Hematopoietic multipotent progenitor cell treated with erythropoietin and hydrocortisone succinate and interleukin-3 and kit ligand, for 15 days (in vitro differentiated cells): ENCODE measurements at places on chromosomes 12 and 14.

DNA sequence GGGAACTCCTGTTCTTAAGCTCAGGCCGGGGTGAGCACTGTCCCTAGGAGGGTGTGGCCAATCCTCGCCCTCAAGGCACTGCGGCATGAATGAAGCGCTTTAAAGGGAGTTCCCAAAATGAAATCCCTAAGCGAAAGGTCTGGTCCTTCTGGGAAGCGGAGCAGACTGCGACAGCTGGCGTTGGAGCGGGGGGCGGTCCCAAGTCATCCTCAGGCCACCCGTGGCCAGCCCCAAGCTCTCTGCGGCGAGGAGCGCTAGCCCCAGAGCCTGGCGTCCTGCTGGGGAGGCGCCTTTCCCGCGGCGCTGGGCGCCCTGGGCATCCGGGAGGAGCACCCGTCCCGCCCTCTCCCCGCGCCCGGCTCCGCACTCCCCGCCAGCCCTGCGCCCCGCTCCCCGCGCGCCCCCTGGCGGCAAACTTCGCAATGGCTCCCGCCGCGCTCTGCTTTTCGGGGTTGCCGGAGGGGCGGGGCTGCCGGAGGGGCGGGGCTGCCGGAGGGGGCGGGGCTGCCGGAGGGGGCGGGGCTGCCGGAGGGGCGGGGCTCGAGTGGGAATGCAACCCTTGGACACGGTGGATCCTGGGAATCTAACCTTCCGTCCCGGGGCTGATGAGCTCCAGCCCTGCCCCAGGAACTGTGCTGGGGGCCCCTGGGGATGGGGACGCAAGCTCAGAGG is 25.4 kb downstream of the ZBTB42 start:
- peak; percentile 88 for DNase-seq

DNA sequence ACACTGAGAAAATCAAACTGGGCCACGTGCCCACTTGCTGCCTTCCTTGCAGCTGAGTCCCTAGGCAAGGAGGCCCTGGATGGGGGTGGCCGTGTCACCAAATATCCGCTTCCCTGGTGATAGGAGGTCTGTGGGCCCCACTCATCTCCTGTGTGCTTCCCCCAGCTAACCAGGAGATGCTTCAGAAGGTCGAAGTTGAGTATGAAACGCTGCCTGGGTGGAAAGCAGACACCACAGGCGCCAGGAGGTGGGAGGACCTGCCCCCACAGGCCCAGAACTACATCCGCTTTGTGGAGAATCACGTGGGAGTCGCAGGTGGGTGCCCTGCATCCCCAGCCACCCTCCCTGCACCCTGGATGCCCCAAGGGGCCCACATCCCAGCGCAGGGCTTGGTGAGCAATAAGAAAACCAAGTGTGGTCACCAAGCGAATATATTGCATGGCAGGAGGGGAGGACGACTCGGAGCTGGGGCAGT is 6.8 kb upstream of the SIVA1 start:
- DNase-seq, result no peak

DNA sequence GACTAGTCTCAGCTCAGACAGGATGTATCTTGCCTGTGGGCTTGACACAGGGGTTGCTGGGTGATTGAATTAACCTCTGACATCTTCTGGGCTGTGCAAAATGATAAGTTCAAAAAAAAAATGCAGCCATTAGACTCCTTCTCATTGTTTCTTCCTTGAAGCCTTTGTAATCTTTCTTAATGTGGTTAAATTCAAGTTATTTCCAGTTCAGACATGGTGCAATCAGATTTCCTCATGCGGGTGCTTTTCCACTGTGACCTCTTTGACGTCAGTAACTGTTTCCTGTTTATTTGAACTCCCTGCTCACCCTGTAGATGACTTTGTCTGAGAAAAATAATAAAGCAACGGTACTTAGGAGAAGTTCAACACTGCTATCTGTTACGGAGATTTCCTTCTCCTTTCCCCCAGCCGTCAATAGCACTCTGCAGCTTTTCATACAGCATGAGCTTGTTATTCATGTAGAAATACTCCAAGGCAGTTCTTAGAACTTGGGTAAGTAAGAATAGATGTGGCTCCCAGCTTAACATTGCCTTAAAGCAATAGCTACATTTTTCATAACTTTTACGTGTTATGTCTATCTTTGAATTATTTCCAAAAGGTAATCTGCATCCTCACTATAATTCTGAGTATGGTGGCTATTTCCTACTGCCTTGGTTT is 155.5 kb downstream of the PRKCH start:
- no peak for DNase-seq

DNA sequence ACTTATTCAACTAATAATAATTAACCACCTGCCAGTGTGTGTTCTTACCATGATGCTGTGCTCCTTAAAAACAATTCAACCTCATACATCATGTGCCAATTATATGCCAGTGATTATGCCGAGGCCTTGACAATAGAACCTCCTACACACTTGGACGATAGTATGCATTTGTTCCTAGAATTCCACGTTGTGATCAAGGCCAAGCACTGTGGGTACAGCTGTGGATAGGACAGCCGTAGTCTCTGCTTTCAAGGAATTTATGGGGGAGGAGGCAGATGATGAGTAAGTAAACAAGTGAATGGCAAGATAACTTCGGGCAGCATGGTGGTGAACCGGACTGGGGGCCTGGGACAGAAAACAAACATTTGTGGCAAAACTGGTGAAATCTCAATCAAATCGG is 18.0 kb upstream of the MYO1H start:
- DNase-seq, result no peak

GRCh38 chr12:85866986-85867776 is 6.9 kb upstream of the NTS start:
- DNase-seq, result peak; percentile 9

- DNase-seq, result no peak
These were observed 25.6 kb downstream of the PTPRQ start for GRCh38 chr12:80469681-80470080.

GRCh38 chr12:12486661-12487240 is 75.9 kb downstream of the DUSP16 start:
- no peak for DNase-seq

- no peak for DNase-seq
These were observed 188.9 kb downstream of the TMX1 start for GRCh38 chr14:51428981-51429380.

DNA sequence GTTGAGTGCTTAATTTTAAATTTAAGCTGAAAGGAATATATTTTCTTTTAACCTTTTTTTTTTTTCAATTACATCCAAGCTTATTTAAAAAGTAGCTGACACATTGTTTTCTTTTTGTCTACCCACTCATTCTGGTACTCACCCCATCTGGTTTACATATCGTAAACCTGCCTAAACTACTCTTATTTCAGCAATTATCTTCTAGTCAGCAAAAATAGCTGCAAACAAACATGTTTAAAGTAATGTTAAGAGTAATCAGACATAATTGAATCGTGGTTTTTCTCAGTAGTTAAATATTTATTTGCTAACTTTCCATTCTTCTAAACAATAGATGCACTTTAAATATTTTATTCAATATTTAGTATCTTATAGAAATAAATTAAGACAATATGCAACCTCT is 492.7 kb upstream of the MGAT4C start:
- DNase-seq, result no peak

DNA sequence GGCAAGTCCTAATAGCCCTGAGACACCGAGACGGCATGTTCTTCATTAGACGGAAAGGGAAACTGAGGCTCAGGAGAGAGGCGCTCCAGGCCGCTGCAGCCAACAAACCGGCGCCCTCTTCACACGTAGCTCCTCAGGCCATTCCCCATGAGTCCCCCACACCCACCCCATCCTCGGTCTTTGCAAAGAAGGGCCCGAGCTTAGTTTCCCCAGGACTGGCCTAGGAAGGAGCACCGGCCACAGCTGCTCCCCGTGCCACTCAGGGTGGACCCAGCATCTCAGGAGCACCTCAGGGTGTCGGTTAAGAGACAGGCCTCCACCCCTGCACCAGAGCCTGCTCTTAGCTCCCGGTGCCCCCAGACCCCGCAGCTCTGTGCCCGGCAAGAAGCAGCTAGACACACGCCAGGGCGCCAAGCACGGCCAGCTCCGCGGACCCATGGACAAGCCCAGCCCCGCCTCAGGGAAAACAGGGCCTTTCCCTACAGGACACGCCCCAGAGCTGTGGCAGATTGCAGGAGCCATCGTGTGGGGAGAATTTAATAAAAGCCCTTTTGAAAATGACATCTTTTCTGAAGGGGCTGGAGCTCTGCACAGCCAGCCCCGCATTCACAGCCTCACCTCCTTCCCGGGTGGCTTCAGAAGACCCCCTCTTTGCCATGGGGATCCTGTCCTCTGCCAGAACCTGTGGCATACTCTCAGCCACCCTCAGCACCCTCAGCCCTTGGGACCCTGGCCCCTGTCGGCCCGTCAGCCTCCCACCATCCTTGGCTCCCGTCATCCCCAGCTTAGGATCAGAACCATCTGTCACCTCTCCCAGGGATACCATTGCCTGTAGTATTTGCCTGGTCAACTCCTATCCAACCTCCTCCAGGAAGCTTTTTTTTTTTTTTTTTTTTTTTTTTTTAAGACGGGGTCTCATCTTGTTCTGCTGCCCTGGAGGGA is 59.7 kb downstream of the LGMN start:
- no peak for DNase-seq

DNA sequence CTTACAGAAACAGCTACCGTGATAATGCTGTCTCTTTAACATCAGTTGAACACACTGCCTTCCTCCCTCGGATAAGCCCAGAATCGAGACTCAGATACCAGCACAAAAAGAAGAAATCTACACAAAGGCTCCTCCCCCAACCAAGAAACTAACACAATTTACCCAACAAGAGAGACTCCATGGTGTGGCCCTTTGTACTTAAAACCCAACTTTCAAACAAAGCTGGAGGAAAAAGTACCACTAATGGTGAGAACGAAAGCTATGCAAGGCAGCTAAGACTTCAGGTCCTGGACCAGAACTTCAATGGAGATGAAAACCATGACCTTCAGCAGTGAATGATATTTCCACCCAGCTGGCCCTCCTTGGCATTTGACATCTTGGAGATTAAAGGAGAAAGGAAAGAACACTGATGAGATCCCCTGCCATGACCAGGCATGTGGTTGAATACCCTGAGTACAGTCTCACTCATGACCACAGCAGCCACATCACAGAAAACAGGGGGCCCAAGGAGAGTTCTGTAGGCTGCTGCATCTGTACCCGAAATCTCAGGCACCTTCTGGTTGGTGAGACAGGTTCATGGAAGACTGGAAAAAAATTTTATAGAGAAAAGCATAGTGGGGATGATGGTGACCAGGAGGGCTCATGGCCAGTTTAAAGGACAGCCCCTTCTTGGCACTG is 36.7 kb downstream of the RBM19 start:
- DNase-seq, result no peak

- no peak for DNase-seq
These were observed 162.9 kb downstream of the LRIG3 start for GRCh38 chr12:58757422-58757821.

DNA sequence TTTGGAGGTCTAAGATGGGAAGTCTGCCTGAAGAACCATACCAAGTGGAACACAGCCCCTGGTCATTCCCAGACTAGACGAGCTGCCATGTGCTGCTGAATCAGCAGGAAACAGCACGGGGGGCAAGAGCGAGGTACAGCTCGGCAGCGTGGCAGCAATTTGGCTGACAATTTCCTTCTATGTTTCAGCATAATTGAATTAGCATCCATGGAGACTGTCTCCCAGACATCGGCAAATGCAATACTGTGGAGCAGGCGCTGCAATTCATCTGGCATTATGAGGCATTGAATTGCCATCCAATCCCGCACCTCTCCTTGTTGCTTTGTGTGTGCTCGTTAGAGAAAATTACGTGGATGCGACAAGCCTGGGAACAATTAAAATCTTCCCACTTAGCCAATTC is 46.0 kb upstream of the CCDC60 start:
- DNase-seq, result no peak

- DNase-seq, result no peak
These were observed 116.4 kb downstream of the LRIG3 start for GRCh38 chr12:58803908-58804307.

GRCh38 chr14:69671365-69672030 is 60.1 kb downstream of the SUSD6 start:
- DNase-seq, result no peak

- no peak for DNase-seq
These were observed 116.7 kb upstream of the MYL2 start for GRCh38 chr12:111037047-111037446.

DNA sequence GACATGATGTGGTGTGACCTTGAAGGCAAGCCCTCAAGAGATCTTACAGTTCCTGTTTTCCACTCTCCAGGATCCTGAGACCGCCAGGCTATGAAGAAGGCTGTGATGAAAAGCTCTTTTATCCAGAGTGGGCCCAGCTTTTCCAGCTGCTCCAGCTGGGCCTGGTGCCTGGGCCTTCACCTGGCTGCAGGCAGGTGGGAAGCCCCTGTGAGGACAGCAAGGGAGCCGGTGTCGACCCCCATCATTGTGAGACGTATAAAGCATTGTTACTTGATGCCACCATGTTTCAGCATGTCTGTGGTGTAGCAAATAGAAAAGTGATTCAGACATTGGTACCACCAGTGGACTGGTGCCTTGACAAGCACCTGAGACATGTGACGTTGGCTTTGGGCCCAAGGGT is 190.2 kb downstream of the KIF26A start:
- DNase-seq, result no peak

DNA sequence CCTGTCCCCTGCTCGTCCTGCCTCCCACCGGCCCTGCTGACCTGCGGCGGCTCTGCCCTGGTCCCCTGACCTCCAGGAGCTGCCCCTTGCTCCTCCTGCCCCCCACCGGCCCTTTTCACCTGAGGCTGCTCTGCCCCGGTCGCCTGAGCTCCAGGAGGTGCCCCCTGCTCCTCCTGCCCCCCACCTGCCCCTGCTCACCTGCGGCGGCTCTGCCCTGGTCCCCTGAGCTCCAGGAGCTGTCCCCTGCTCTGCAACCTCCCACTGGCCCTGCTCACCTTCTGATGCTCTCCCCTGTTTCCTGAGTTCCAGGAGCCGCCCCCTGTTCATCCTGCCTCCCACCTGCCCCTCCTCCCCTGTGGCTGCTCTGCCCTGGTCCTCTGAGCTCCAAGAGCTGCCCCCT is 101.3 kb downstream of the TMEM121 start:
- no peak for DNase-seq

- DNase-seq, result no peak
These were observed 137.4 kb downstream of the GRIP1 start for GRCh38 chr12:66541426-66541825.

- no peak for DNase-seq
These were observed 455.0 kb upstream of the TMEM132C start for GRCh38 chr12:127811988-127812387.

DNA sequence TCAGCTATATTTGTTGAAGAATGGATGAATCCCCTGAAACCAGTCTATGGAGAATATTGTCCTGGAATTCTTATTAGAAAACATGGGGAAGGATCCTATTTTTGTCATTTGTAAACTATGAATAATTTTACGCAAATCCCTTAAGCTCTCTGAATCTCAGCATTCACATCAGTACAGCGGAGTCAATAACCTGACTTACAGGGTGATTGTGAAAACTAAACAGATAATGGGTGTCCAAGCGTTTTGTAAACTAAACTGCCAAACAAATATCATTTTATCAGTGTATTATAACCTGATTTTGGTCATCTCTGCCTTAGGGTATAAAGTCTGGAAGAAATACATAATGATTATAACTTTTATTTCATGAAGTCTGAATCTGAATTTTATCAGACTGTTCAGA is 10.0 kb downstream of the ART4 start:
- DNase-seq, result no peak

GRCh38 chr14:77024171-77024691 is 4.3 kb downstream of the IRF2BPL start:
- DNase-seq, result no peak

- peak; percentile 11 for DNase-seq
These were observed 178.5 kb upstream of the OR4E1 start for GRCh38 chr14:21852061-21852664.

GRCh38 chr14:49857427-49858003 is 4.9 kb upstream of the NEMF start:
- no peak for DNase-seq

- no peak for DNase-seq
These were observed 434.4 kb downstream of the RAD51B start for GRCh38 chr14:68253878-68254528.
